ENCODE measurements at places on chromosomes 13 and 19. TPM values are rescaled to one million over a fixed set of nuclear protein-coding genes. Genes with fewer than 3 reads are reported as not detected.
A peak's percentile ranks its signal among the peaks of the same experiment; 100 is the strongest.

- no peak overlapping the region for H3K27ac ChIP-seq
- no peak overlapping the region for H3K4me3 ChIP-seq
- DNase-seq = no peak
- H3K36me3 ChIP-seq = no peaks in the 10 kb centered on the region
- no peaks in the 10 kb centered on the region for H3K4me1 ChIP-seq
- no peaks in the 10 kb centered on the region for H3K27me3 ChIP-seq
These were observed 2545.3 kb downstream of the PCDH9 start for GRCh38 chr13:64684685-64685431.

DNA sequence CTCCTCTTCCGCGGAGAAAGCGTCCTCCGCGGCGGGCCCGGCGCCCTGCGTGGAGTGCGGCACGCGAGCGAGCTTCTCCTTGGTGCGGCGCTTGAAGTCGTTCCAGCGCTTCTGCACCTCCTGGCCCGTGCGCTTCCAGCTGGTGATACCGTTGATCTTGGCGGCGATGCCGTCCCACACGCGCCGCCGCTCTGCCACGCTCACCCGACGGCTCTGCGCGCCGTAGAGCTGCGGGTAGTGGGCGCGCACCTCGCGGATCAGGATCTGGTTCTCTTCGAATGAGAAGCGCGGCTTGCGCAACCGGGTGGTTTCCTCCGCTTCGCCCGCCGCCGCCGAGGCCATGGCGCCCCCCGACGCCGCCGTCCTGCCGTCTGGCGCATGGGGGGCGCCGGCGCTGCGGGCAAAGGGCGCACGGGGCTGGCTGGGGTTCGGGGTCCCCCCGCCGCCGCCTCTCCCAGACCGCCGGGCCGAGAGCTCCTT, 941 bp downstream of the MYPOP start:
- no peaks in the 10 kb centered on the region for H3K36me3 ChIP-seq
- H3K27ac ChIP-seq = peak overlapping the region; percentile 78
- peak overlapping the region; percentile 82 for H3K4me3 ChIP-seq

DNA sequence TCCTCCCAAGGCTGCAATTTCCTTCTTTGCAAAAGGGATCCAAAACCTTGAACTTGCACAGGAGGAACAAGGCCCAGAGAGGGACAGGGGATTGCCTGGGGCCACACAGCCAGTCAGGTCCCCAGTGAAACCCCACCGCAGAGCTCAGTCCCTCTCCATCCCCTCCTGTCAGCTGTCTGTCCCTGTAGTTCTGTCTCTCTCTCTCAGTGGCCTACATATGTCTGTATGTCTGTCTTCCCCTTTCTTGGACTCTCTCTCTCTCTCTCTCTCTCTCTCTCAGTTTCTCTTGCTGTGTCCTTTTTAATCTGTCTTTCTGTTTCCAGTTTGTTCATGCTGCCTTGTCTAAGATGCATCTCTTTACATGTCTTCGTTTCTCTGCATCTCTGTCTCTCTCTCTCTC, 11.5 kb downstream of the CEACAM19 start:
- DNase-seq = no peak
- peaks cover 41% of the 10 kb centered on the region for H3K4me1 ChIP-seq
- H3K4me3 ChIP-seq = no peak overlapping the region
- peaks cover 31% of the 10 kb centered on the region for H3K36me3 ChIP-seq

- H3K4me3 ChIP-seq = no peak overlapping the region
- no peak overlapping the region for H3K27ac ChIP-seq
- no peak for DNase-seq
- H3K36me3 ChIP-seq = no peaks in the 10 kb centered on the region
- H3K4me1 ChIP-seq = peaks cover 14% of the 10 kb centered on the region
These were observed 1.9 kb downstream of the CCNP start for GRCh38 chr19:40224342-40225150.

GRCh38 chr13:94233837-94234236, 245.6 kb downstream of the DCT start:
- H3K27me3 ChIP-seq = no peaks in the 10 kb centered on the region
- DNase-seq = no peak
- H3K4me3 ChIP-seq = no peak overlapping the region
- no peak overlapping the region for H3K27ac ChIP-seq
- H3K36me3 ChIP-seq = no peaks in the 10 kb centered on the region

GRCh38 chr19:38437917-38438316, 4.4 kb downstream of the RYR1 start:
- peaks cover 33% of the 10 kb centered on the region for H3K27me3 ChIP-seq
- H3K36me3 ChIP-seq = no peaks in the 10 kb centered on the region
- no peak overlapping the region for H3K27ac ChIP-seq
- no peak overlapping the region for H3K4me3 ChIP-seq
- no peak for DNase-seq

DNA sequence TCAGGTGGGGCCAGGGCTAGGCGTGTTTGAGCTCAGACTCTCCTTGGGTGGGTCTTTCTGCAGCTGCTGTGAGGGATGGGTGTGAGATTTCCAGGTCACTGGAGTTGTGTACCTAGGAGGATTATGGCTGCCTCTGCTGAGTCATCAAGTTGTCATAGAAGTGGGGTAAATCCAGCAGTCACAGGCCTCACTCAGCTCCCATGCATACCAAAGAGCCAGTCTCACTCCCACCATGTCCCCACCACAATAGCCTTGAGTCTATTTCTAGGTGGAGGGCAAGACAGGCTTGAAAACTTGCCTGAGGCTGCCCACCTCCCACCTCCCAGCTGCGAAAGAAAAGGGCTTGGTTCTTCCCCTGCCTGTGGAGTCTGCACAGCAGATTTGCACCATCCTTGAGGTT, 194.0 kb upstream of the PCDH17 start:
- H3K27ac ChIP-seq = no peak overlapping the region
- H3K36me3 ChIP-seq = no peaks in the 10 kb centered on the region
- H3K27me3 ChIP-seq = no peaks in the 10 kb centered on the region
- H3K4me3 ChIP-seq = no peak overlapping the region

GRCh38 chr19:46813839-46814358, 25.5 kb upstream of the SLC1A5 start:
- H3K27ac ChIP-seq = no peak overlapping the region
- no peaks in the 10 kb centered on the region for H3K36me3 ChIP-seq
- H3K4me3 ChIP-seq = no peak overlapping the region
- peak; percentile 65 for DNase-seq
- no peaks in the 10 kb centered on the region for H3K27me3 ChIP-seq

GRCh38 chr19:40147693-40148347, 43.4 kb upstream of the MAP3K10 start:
- peaks cover 7% of the 10 kb centered on the region for H3K4me1 ChIP-seq
- H3K27ac ChIP-seq = no peak overlapping the region
- H3K4me3 ChIP-seq = no peak overlapping the region
- no peaks in the 10 kb centered on the region for H3K27me3 ChIP-seq
- DNase-seq = no peak

- DNase-seq = no peak
- H3K27ac ChIP-seq = no peak overlapping the region
- H3K27me3 ChIP-seq = no peaks in the 10 kb centered on the region
These were observed 1284.5 kb downstream of the SLITRK1 start for GRCh38 chr13:82597747-82598146.

DNA sequence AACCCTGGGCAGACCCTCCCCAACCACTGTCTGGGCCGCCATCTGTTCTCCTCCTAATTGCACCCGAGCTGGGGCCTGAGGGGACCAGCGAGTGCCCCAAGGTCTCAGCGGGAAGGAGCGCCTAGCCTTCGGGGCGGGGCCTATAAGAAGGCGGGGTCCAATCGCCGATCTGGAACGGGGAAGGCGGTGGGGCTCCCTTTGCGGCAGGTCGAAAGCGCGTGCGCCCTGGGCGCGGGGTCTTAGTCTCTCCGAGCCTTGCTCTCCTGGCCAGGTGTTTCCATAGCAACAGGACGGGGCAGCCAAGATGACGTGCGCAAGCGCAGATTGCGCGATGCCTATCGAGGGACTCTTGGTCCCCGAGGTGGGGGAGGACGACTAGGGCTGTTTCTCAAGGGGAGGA, 2.8 kb downstream of the MAST1 start:
- DNase-seq = no peak
- H3K27ac ChIP-seq = no peak overlapping the region
- H3K4me3 ChIP-seq = peak overlapping the region; percentile 33
- peaks cover 21% of the 10 kb centered on the region for H3K4me1 ChIP-seq
- peaks cover 87% of the 10 kb centered on the region for H3K27me3 ChIP-seq
- H3K36me3 ChIP-seq = no peaks in the 10 kb centered on the region

DNA sequence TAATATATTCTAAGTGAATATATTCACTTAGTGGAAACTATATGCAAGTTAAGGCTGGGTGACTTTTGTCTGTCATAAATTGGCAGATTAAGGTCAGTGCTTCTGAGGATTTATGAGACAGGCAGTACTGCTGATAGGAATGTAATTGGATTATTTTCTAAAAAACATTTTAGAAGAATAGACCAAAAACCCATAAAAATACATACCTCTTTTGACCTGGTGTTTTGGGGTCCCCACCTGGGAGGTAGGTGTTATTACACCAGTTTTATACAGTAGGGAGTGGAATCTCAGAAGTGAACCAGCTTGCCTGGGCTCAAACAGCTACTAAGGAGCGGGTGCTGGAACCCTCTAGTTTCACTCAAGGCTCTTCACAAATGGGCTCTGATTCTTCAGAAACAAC, 25.3 kb downstream of the COG3 start:
- H3K27me3 ChIP-seq = no peaks in the 10 kb centered on the region
- no peak for DNase-seq
- H3K4me3 ChIP-seq = no peak overlapping the region
- peaks cover 81% of the 10 kb centered on the region for H3K36me3 ChIP-seq

GRCh38 chr19:812049-812746, 9.6 kb downstream of the PLPPR3 start:
- H3K36me3 ChIP-seq = peaks cover 45% of the 10 kb centered on the region
- H3K4me1 ChIP-seq = no peaks in the 10 kb centered on the region
- no peak overlapping the region for H3K4me3 ChIP-seq
- no peaks in the 10 kb centered on the region for H3K27me3 ChIP-seq

DNA sequence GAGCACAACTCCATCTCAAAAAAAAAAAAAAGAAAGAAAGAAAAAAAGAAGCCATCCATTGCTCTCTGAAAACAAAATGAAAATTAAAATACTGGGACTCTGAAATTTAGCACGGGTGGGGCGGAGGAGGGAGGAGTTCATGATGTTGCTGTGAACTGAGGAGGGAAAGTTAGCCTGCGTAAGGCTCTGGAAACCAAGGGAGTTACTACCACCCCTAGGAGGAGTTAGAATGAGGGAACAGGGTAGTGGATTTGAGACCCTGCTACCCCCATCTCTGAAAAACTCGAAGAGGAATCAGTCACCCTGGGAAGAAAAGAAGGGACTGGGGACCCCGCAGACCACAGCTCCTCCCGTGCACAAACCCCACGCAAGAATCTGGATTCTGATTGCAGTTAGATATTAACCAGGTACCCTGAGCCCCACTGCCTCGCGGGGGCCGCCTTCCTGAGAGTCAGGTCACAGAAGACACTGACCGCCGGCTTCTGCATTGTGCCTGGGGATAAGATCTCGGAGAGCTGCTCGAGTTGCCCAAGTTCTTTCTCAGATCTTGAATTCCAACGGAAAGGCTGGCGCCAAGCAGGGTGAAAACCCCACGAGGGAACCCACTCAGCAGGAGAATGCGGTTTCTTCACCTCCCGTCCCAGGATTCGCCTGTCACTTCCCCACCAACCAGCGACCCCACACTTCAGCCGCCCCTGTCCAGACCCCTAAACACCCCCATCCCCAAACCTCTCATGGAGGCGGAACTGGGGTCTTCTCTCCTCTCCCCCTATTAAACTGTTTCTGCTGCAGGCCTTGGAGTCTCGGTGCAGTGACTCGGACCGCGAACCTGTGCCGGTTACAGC, 870 bp downstream of the ZNF442 start:
- no peaks in the 10 kb centered on the region for H3K27me3 ChIP-seq
- DNase-seq = peak; percentile 13
- peak overlapping the region; percentile 95 for H3K27ac ChIP-seq
- peak overlapping the region; percentile 94 for H3K4me3 ChIP-seq
- H3K36me3 ChIP-seq = no peaks in the 10 kb centered on the region

DNA sequence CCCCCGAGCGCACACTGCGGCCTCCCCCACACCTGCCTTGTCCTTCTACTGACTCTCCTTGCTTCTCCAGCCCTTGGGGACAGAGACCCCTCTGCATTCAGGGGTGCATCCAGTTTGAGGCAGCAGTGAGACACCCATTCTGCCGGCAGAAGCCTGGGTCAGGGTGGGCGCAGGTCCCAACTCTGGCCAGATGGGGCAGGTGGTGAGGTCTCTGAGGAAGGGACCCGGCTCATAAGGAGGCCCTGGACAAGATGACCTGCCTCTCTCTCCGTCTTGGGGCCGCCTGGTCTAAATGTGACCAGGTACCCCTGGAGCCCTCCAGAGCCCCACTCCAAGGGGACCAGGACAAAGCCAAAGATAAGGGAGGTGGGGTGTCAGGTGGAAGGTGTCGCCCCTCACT, 6.1 kb downstream of the CHERP start:
- H3K27me3 ChIP-seq = no peaks in the 10 kb centered on the region
- no peak for DNase-seq
- H3K27ac ChIP-seq = no peak overlapping the region
- H3K4me1 ChIP-seq = peaks cover 18% of the 10 kb centered on the region
- no peak overlapping the region for H3K4me3 ChIP-seq
- peaks cover 86% of the 10 kb centered on the region for H3K36me3 ChIP-seq

DNA sequence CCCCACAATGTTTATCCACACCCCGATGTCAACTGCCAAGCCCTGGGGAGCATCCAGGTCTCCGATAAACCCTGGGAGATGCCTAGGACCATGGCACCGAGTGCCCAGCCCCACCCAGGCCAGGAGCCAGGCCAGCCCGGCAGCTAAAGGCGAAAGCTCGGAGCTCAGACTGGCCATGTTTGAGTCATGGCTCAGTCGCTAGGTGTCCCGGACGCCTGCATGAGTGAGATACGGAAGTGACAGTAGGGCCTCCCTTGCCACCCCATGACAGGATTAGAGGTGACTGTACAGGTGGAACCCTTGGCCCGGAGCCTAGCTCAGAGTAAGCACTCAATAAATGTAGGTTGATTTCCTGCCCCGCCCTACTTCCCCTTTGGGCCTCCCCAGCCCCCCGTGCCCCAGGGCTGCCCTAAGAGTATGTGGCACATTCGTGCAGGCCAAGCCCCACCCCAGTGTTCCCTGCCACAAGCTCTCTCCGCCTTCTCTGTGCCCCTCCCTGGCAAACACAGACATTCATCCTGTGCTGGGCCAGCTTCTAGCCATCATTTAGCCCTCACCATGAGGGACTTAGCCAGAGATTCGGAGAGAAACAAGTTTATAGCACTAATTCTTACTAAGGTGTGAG, 5.8 kb upstream of the TPM4 start:
- H3K27ac ChIP-seq = peak overlapping the region; percentile 56
- no peaks in the 10 kb centered on the region for H3K27me3 ChIP-seq
- peaks cover 33% of the 10 kb centered on the region for H3K4me1 ChIP-seq
- DNase-seq = peak; percentile 50
- no peaks in the 10 kb centered on the region for H3K36me3 ChIP-seq
- H3K4me3 ChIP-seq = no peak overlapping the region

The CYP4F2 gene
- total RNA-seq = not detected

The GSX1 gene
- not detected for total RNA-seq

The LENG8 gene
- total RNA-seq = 57.3 TPM

The KLK10 gene
- total RNA-seq = not detected

The FCAR gene
- 0.65 TPM for total RNA-seq

The ZNF628 gene
- total RNA-seq = 4.6 TPM

The SYNE4 gene
- 0.62 TPM for total RNA-seq

The MYPOP gene
- 10.5 TPM for total RNA-seq

The SYCN gene
- not detected for total RNA-seq

The LYPD3 gene
- 0.69 TPM for total RNA-seq

The CGB1 gene
- not detected for total RNA-seq
